ENCODE measurements at places on chromosomes 6 and 20.

- DNase-seq, result no peak
Observed at GRCh38 chr6:109722011-109722410, 30.9 kb downstream of the FIG4 start.

- no peak for DNase-seq
Observed at GRCh38 chr20:38059832-38060231, 26.3 kb downstream of the RPRD1B start.

DNA sequence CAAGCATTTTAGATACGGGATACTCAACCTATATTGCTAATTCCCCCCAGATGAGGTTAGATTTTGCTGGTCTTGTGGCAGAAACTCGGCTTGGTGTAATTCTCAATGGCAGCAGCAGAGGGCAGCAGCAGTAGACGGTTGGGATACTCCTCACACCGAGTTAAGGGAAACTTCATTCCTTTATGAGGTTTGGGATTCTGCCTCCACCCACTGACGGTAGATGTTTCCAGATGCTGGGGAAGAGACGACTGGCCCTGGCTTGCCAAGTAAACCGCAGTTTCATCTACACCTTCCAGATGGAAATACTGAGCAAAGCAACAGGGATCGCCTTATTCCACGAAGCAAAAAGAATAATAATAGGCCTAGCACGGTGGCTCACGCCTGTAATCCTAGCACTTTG is 8.2 kb upstream of the TBC1D7 start:
- DNase-seq, result peak; percentile 61

- no peak for DNase-seq
Observed at GRCh38 chr6:169997187-169997929, 245.9 kb downstream of the ERMARD start.

DNA sequence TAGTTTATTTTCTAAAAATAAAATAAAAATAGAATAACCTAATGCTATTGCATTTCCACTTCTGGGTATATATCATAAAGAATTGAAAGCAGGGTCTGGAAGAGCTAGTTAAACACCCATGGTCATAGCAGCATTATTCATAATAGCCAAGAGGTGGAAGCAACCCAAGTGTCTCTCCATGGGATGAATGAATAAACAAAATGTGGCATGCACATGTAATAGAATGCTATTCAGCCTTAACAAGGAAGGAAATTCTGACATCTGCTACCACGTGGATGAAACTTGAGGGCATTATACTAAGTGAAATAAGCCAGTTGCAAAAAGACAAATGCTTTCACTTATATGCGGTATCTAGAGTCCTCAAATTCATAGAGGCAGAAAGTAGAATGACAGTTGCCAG is 130.8 kb downstream of the TIAM2 start:
- DNase-seq, result no peak

DNA sequence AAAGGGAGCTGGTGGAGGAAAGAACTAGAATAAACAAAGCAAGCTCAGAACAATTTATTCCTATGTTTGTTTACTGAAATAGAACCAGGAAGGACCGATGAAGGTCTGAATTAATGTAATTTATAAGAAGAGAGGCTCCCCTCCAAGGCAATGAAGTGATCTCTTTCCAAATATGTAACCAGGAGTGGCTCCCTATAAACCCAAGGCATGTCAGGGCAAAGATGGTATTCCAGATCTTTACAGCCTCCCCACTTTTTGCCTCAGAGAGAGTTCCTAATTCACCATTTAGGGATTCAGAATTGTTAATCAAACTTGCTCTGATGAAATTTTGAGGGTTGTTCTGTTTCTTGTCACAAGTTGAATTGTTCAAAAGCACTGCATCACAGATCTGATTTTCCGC is 88.8 kb downstream of the HDGFL1 start:
- DNase-seq, result no peak

DNA sequence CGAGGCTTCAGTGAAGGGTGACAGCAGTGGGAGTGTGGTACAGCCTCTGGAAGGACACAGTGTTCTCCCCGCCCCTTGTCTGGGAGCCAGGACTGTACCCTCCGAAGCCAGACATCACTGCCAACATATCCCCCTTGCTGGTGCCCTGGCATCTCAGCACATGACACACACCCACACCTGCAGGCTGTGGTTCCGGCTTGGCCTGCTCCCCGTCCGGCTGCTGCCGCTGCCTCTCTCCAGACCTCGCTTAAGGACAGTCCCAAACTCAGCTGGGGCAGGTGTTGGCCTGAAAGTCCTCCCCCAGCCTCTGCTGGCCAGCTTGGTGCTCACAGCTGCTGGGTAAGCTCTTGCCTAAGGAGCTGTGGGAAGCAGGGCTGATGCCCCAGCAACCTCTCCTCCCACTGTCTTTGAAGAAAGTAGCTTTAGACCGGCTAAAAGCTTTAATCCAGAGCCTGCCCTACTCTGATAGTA is 7.0 kb downstream of the EMILIN3 start:
- DNase-seq, result no peak

GRCh38 chr20:10609276-10609675 is 64.5 kb downstream of the JAG1 start:
- no peak for DNase-seq

DNA sequence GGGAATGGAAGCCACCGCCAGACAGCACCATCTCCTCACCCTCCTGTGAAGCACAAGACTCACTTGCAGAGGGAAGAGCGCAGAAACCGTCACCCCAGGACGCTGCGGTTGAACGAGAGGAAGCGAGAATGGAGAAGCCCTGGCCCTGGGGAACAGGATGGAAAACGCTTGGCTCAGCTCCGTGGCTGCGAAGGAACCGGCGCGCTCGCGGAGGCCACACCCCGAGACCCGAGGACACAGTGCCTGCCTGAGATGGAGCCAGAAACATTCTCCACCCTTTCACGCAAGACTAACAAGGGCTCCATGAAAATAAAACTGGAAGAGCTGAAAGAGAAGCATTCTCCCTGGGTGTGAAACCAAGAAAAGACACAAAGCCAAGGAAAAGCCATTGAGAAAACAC is 25.3 kb upstream of the CHRNA4 start:
- no peak for DNase-seq

DNA sequence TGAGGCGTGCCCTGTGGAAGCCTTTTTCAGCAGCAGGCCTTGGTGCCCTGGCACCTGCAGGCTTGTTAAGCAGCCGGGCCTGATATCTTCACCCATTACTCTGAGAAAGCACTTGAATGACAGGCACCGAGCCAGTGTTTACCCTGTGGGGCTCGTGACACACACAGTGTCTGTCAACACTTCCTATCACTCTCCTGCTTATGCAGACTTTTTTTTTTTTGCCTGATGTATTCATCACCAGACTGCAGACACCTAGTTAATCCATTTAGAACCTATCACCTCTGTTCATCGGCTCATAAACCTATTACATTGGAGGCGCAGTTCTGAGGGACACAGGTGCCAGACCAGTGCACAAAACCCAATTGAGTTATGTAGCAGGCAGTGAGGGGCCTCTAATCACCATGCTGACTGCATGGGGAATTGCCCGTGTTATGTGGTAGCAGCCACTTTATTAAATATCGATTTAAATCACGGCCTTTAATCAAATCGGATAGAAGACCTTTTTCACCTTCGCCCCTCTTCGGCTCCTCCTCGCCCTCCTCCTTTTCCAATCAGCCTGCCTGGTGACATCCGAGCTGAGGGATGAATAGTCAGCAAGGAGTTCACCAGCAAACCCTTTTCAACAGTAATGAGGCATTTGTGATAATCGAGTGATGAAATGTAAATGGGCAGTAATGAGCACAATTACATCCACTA is 962.9 kb upstream of the SLC35B3 start:
- no peak for DNase-seq

DNA sequence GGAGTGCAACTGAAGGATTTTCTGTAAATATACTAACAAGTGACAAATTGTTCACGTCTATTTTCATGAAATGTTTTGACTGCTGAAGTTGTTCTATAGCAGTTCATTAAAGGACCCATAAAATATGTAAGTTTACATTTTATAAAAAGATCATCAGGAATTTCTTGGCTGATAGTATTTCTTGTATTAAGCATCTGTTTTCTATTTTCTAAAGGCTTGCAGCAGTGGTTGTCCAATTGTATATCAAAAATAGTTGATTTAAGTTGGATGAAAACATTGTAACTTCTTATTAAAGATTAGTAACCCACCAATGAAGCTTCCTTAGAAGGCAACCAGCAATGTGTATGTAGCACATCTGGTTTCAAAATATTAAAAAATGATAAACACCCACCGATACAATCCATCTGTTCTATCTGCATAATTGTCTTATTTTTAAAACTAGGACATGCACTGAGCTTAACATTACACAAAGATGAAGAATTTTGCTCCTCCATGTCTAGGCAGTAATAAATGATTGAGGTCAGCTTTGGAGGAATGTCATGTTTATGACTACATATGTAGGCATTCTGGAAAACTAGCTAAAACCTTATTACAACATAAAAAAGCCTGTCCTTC is 301.3 kb upstream of the TCF21 start:
- DNase-seq, result no peak

DNA sequence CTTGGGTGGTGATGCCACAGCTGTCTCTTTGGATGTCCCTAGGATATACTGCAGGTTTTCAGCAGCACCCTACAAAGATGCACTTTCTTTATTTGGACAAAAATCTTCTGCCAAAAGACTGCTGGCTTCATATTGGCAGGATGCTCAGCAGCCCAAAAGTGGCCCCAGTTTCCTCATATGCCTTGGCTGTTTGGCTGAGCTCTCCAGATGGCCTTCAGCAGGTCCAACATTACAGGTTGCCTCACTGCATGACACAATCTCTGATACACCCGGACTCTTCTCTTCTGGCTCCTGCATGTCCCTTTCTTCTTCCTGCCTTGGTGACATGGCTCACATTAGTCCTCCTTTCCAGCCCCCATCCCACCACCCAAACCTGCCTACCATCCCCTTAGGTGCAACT is 323.7 kb upstream of the CDH4 start:
- DNase-seq, result no peak

- no peak for DNase-seq
Observed at GRCh38 chr6:6512711-6513110, 75.8 kb upstream of the LY86 start.

- DNase-seq, result peak; percentile 18
Observed at GRCh38 chr6:156781861-156782631, 4.9 kb downstream of the ARID1B start.

DNA sequence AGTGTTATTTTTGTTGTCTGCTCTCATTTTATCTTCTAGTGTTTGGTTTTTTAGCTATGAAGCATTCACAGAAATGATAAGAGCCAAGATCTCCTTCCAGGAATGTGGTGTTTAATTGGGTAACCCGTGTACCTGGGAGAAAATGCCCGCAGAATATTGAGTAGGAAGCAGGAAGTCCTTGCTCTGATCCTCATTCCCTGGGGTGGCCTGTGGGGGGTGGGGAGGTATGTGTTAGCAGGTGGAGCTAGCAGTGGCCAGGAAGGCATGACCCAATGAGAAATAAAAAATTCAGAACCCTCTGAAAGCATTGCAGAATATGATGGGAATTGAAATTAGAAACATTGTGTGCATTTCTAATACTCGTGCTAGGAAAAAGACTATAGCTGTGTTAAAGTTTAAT is 100.8 kb downstream of the DTD1 start:
- DNase-seq, result no peak

GRCh38 chr20:4014031-4014474 is 1.3 kb downstream of the RNF24 start:
- DNase-seq, result no peak

DNA sequence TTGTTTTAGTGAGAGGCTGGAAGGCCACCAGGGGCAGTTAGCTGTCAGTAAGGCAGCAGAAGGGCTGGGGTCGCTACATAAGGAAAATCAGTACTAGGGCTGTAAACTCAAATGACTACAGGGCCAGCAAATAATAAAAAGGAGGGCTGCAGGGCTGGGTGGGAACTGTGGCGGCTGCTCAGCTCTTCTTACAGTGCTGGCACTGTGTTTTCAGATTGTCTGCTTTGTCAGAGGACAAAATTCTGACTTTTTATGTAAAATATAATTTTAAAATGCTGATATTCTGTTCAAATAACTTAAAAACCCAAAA is 23.2 kb downstream of the HLA-A start:
- DNase-seq, result no peak

DNA sequence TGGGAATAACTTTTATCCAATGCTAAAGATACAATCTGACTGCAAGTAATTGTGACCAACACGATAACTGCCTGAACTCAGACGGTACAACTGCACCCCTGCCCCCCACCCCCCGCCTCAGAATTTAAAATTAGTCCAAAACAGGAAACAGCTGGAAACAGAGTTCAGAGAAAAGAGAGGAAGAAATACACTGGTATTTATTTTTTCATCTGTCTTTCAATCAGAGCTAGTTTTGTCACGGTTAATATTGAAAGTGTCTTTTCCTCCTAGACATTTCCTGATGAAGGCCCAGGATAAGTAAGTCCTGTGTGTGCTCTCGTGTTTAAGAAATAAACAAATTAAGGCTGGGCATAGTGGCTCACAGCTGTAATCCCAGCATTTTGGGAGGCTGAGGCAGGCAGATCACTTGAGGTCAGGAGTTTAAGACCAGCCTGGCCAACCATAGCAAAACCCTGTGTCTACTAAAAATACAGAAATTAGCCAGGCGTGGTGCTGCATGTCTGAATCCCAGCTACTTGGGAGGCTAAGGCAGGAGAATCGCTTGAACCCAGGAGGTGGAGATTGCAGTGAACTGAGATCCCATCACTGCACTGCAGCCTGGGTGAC is 21.5 kb downstream of the ACSS1 start:
- DNase-seq, result no peak

DNA sequence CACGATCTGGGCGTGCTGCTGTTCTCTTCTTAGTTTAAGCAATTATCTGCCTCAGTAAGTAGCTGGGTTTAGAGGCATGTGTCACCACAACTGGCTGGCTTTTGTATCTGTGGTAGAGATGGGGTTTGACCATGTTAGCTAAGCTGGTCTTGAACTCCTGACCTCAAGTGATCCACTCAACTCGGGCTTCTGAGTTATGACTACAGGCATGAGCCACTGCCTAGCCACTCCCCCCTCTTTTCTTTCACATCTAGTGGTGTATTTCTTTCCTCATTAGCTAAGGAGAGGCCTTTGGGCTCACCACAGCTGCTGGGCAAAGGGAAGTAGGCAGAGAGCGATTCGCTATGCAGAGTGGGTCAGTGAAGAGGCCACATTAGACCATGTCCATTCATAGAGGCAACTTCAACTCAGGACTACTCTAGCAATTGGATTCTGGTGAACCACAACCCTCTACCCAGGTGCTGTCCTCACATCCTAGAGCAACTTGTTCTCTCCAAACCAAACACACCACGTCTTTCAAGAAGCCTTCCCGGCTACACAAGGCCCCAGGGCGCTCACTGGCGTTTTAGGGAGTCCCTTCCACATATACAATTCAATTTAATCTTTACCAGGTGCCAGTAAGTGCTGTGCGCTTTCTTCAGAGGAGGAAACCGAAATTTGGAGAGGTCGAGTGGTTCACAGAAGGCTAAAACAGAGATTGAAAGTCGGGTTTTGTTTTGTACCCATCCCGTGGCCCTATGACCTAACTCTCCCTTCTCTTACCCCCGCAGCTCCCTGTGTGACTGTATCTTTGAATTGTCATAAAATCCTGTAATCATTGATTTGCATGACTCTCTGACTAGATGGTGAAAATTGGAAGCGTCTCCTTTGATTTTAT is 26.5 kb upstream of the GFOD1 start:
- DNase-seq, result no peak

- DNase-seq, result no peak
Observed at GRCh38 chr6:167115054-167115453, 7.8 kb upstream of the CCR6 start.

Measured in stimulated activated naive CD4-positive, alpha-beta T cell (primary cell).